AG04450 (cell line): ENCODE measurements at places on chromosomes 2 and 18. TPM values are rescaled to one million over a fixed set of nuclear protein-coding genes. Genes with fewer than 3 reads are reported as not detected.
A peak's percentile ranks its signal among the peaks of the same experiment; 100 is the strongest.

CBLN2 gene
- polyA plus RNA-seq, result 0.02 and 0.04 TPM in 2 replicates

LCT gene
- not detected in 2 replicates for polyA plus RNA-seq

KYNU gene
- 4.0 and 4.5 TPM in 2 replicates for polyA plus RNA-seq

DNA sequence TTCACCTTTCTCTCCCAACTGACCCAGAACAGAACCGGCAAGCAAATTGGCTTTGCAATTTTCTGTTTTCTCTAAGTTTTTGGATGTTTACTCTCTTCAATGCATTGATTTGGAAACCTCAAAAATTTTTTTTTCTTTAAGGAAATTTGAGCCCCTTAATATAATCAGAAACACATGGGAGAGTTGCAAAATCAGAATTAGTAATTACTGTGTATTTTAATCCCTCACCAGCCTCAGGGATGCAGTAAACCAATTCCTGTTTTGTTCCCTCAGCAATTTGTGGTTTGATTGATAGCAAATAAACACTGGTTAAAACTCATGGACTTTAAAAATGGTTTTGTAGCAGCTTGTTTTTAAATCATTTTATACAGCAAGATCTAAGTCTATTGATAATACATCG is 281.5 kb downstream of the NEDD4L start:
- no peak for DNase-seq

PSMA8 gene
- not detected in 2 replicates for polyA plus RNA-seq

DNA sequence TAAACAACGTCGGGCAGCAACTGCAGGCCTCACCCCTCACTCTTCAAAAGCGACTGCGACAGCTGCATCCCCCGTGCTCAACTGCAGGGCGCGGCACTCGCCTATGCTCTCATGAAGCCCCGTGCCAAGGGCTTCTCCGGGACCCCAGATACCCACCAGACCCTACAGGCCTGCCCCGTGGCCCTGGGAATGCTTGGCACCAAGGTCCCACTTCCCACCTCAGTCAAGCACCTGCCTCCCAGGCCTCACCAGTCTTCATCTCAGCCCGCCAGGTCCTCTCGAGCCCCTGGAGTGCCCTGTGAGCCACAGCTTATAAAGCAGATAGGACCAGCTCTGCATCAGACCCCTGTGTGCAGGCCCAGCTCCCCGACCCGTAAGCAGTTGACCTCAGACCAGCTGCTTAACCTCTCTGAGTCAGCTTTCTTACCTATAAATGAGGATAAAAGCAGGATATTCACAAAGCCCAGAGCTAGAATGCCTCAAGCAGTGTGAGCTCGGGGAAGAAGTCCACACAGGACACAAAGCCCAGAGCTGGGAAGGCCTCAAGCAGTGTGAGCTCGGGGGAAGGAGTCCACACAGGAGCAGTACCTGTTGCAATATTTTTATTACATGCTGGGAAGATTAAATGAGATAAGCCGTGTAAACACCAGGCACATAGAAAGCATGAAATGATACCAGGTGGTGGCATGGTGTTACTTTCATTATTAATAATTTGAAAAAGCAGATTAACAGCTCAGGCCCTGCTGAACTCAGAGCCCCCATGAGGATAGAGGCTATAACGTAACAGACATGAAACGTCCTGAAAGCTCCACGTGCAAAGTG is 96.9 kb downstream of the HDAC4 start:
- DNase-seq, result no peak

NETO1 gene
- 0.43 and 0.55 TPM in 2 replicates for polyA plus RNA-seq

DNA sequence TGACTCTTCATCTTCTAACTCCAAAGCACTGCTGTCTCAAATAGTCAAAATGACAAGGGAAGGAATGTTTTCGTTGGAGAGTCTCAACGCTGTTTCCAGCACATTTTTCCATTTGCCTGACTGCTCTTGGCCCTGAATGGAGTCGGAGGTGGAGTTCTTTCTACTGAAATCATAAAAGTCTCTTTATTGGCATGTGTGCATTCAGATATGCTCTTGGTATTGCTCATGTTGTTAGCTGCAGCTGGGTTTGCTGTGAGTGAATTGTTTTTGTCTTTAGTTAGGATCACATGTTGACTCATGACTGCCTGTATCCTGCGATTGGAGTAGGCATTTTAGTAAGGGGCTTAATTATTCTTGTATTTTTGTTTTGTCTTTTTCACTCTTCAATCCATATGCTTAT is 16.8 kb downstream of the TMEM17 start:
- peak; percentile 8 for DNase-seq

SNTG2 gene
- 0.06 TPM in 1 of 2 replicates, not detected in the other for polyA plus RNA-seq

NCK2 gene
- 18.9 and 20.5 TPM in 2 replicates for polyA plus RNA-seq
